Activated CD4-positive, alpha-beta T cell treated with anti-CD3 and anti-CD28 coated beads for 36 hours (primary cell): ENCODE measurements at places on chromosomes 1 and 21. TPM values are rescaled to one million over a fixed set of nuclear protein-coding genes. Genes with fewer than 3 reads are reported as not detected.
A peak's percentile ranks its signal among the peaks of the same experiment; 100 is the strongest.

DNA sequence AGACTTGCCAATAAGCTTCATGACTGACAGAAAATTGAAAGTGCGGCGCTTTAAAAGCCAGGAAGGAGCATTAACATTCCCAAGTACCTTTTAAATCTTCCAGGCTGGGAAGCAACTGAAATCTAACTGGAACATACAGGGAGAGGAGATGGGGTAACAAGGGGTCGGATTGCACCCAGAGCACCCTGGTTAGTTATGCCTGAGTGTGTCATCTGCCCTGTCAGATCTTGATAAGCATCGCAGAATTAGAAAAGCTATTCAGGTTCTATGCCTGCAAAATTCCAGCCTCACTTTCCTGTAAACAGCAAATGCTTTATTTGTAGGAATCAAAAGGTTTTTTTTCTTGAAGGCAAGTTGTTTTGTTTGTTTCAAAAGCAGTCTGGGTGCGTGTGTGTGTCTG is 58.5 kb downstream of the SERBP1 start:
- no peak for DNase-seq

GRCh38 chr1:241779897-241780296 is 68.1 kb upstream of the EXO1 start:
- no peak for DNase-seq

DNA sequence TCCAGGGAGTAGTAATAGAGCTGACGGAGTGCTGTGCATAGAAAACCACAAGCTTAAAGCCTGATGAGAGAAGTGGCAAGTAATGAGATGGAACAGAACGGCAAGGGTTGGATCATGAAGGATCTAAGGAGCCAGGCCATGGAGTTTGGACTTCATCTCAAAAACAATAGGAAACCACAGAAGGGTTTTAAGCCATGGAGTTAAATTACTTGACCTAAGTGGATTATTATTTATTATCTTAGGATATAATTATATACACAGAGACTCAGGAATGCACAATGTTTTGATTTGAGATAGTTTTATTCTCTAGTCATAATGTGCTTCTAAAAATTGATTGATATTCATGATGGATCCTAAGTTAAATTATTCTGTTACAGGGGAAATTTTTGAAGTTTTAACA is 242.4 kb downstream of the PLPP3 start:
- no peak for DNase-seq

DNA sequence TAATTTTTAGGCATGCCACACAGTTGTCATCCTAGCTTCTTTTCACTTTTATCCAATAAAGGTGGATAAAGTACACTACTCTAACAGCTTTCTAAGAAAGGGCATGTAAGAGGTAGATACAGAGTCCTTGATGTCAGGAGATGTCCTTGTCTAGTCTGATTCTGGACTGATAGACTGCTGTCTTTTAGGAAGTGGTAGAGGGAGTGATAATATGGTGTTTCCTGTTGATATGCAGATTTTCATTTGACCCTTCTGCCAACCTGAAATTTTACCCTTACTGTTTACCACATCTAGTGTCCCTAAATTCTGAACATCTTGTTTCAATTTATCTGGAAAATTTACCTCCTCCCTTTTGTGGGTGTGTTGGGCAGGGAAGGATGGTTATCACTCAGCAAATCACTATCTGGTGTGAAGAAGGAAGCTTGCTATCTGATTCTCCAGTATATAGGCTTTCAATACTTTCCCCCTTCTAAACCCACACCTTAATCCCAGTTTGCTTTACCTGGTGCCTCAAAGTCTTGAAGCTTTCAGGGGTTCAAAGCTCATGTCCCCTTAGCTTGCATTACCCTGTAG is 354.9 kb upstream of the SNX7 start:
- DNase-seq = no peak

DNA sequence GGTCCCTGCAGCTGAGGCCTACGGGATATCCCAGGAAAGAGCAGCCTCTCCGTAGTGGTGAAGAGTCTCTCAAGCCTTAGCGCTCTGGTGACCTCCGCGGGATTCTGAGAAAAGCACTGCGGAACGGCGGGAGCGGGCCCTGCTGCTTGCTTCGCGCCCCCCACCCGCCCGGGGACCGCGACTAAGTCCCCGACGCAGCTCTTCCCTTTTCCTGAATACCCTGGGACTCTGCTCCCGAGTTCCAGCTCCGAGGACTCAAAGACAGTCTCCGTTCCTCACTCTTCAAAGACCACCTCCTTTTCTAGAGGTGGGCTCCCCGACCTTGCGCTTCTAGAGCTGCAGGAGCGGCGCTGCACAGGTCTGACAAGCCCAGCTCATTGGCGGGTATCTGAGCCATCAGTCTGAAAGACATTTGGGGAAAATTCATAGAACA is 3.6 kb upstream of the PRRX1 start:
- DNase-seq = no peak

GRCh38 chr21:44992608-44993031 is 52.8 kb downstream of the SLX9 start:
- DNase-seq = no peak

The G0S2 gene
- 21.9 TPM for total RNA-seq

DNA sequence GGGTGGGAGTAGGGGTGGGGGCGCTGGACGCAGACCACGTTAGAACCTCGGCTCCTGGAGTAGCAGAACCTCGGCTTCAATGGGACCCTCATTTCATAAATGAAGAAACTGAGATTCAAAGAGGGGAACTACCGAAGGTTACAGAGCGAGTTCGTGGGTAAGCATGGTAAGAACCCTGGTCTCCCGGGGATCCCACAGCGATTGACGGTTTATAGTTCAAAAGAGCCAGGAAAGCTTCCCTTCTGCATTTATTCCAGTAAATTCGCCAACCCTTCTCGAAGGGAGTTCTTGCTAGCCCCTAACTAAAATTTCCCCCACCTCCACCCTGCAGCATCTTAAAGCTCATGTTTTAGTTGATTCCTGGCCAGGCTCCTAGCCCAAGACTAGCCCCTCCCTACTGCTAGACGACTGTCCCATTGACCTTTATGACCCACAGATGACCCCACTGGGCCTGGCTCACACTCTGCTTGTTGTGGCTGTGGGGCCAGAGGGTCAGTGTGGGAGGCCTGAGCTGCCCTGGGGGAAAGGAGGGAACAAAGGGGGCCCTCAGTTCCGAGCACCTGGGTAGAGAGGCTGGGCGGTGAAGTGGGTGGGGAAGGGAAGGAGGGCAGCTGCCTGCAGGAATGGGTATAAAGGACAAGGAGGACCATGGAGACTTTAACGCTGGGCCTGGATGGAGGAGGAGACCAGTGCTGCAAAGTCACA is 558 bp upstream of the KIF21B start:
- no peak for DNase-seq

- DNase-seq = no peak
These were observed 340.9 kb downstream of the MATN1 start for GRCh38 chr1:30382496-30382895.

GRCh38 chr1:201539561-201540431 is 869 bp downstream of the NAV1 start:
- peak; percentile 20 for DNase-seq

The EFCAB14 gene
- total RNA-seq = 54.3 TPM

DNA sequence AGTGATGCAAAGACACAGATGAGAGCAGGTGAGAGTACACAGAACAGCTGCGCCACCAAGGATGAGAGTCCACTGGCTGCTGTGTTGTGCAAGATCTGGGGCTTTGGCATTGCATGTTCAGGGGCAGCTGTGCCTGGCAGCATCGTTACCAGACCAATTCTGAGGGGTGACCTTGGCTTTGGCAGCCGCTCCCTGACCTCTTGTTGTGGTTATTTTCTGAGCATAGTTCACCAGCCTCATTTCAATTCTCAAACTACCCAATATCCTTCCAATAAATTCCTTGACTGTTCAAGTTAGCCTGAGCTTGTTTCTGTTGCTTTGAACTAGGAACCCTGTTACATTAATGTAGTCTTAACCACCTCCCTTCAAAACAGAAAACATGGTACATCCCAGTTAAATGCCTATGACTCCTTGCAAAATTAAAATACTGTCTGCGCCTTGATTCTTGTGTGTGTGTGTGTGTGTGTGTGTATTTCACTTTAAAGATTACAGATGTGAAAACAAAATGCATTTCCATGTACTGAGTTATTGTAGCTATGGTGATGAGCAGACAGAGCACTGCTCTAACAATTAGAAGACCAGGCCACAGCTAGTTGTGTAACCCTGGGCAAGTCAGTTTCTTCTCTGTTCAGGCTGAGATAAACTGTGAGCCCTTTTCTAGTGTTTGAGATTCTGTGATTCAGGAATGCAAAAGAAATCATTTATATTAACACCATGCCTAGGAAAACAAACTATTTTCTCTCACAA is 106.3 kb upstream of the GUCA2B start:
- DNase-seq = no peak

DNA sequence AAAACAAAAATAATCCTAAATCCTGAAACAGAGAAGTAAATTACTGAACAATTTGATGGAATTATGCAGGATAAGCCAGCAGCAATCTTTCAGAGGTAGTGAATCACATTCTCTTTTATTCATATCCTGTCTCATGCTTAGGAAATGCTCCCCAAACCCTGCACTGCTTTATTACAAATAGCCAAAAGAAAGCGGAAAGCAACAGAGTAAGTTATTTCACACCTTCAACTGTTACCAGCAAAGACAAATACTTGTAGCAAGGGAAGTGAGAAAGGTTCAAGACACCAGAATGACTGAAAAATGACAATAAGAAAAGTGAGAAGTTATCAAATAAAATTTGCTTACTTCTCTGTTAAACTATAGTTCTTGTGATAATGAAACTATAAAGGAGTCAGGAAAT is 6.2 kb downstream of the ZRANB2 start:
- DNase-seq = no peak

The TSPEAR gene
- not detected for total RNA-seq
